ENCODE measurements at places on chromosomes 7 and 10.

DNA sequence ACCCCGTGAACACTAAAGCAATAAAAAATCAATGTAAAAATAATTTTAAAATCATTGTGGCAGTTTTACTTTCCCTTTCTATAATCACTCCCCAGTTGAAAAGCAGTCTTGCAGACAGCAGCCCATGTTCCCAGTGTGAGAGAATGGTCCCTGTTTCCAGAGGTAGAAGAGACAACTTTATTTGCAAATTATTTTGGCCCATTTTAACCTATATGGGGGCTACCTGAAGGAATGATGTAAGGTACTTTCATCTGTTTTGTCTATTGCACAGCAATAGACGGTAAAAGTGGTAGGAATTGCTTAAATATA is 559.8 kb downstream of the ZWINT start:
- no peak for DNase-seq

- no peak for DNase-seq
Measured at GRCh38 chr10:116699049-116699448, 43.3 kb downstream of the HSPA12A start.

- no peak for DNase-seq
Measured at GRCh38 chr10:48478469-48478868, 126.4 kb downstream of the ARHGAP22 start.

DNA sequence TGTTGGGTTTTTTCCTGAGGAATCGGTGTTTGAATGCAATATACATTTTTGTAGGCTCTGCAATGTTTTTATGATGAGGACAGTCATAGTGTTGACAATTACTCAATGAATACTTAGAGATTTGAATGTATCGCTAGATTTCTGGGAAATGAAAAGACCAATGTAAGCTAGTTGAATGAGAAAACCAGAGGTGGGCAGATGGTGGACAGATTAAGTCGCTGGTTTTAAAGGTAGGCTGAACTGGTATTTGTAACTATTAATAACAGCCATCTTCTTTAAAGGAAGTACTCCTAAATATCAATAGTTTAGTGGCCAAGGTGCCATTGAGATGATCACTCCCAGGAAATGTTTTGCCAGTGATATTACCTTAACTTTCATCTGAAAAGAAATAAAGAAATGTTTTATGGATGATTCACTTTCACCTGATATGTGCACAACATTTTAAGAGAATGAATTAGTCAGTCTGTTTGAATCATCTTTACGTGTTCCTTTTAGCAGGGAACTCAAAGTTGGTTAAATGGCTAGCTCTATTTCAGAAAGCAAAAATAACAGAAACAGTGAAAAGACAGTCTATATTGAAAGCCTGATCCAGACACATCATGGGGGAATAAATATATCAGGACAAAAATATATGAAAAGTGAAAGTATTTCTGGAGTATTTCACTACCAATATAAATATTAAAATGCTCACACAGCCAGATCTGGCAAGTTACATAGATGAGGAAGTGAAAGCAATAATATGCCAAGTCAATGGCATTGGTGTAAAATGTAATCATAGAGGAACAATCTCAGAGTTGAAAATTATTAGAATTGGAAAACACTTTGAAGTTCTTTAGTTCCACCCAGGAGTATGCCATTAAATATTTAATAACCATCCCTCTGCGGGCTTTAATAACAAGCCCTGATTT is 20.7 kb downstream of the MET start:
- DNase-seq: no peak

DNA sequence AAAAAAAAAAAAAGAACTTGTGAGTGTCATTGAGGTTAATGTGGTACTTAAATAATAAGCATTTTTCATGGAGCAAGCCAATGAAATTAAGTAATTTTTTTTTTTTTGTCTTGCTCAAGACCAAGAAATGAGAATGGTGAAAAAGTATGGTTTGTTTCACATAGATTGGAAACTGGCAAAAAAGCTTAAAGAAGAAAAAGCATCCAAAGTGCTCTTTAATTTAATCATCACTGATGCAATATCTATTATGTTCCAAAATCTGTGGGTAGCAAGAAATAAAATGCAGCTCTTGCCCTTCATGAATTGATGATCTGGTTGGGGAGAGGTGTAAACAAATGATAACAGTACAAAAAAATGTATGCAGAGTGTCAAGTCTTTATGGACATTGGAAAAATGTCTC is 980.6 kb downstream of the REEP3 start:
- no peak for DNase-seq

DNA sequence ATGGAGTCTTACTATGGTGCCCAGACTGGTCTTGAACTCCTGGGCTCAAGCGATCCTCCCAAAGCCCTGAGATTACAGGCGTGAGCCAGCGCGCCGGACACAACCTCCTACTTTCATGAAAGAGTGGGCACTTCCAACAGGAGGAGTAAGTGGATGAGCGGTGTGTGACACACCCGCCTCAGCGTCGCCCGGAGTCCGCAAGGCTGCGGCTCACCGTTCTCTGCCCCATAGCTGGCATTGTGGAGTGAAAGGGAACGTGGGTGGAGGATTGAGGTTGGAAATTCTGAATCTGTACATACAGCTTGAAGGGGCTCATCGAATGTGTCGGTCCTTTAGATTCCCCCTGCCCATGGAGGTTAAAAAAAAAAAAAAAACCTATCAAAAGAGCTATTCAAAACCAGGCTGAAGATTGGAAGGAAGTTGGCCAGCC is 524 bp upstream of the PRXL2A start:
- DNase-seq: no peak
